CD4-positive, alpha-beta T cell treated with Interferon alpha-2 for 1 hour (primary cell): ENCODE measurements at places on chromosomes 13 and 19.
A peak's percentile ranks its signal among the peaks of the same experiment; 100 is the strongest.

DNA sequence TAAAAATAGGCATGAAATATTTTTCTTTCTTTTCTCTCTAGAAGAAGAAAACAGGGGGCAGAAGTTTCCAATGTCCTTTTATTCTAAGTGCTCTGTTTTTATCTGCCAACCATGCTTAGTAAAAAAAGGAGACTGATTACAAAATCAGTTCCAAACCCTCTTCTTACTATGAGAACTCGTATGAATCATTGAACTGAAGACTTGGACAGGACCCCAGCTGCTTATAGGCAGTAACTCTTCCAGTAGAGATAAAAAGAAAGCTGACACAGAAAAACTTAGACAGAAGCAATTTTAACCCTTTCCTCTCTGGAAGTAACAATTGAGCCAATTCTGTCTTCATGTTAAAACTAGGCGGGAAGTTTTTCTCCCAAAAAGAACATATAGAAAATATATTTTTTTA lies 24.5 kb upstream of the FREM2 start:
- no peak for DNase-seq

DNA sequence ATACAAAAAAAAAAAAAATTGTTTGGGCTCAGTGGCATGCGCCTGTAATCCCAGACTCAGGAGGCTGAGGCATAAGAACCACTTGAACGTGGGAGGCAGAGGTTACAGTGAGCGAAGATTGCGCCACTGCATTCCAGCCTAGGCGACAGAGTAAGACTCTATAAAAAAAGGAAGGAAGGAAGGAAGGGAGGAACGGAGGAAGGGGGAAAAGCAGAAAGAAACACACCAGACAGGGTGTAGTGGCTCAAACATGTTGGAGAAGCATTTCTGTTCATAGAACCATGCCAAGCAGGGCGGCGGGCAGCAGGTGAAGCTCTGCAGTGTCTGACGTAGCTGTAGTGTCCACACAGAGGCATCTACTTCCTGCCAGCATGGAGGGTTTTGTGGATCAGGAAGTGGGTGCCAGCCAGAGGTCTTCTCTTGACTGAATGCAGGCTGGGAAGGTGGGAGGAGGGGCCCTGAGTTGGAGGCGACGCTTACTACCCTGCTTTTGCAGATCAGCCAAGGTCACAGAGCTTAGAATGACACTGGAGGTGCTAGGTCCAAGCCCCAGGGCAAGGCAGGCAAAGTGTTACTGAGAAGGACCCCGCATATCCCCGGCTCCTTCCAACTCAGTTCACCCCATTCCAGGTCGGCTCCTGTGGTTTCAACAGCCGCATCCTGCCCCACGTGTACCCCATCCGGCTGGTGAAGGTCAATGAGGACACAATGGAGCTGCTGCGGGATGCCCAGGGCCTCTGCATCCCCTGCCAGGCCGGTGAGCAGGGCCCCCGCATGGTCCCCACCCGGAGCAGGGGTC lies 11.6 kb upstream of the PGLS start:
- no peak for DNase-seq

- DNase-seq: peak; percentile 4
Measured at GRCh38 chr19:33175886-33176669, 18.1 kb upstream of the LRP3 start.

DNA sequence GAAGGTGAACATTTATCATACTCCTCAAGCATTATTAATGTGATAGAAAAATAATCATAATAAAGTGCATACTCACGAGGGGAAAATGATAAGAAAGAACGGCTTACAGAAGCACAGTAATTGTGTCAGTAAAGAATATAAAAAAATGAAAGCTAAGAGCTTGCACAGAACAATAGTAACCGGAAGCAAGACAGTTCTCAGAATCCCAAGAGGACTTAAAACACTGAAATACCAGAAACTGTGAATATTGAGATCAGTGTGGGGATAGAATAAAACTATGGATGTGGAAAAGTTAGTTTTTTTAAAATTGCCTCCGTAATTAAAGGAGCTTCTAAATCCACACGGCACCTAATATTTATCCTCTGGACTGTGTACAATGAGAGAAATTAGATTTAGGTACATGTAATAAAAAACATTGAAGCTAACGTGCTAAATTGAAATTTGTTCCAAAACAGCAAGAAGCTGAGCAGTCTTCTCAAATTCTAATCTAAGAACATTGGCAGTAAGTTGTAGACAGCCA lies 482.7 kb downstream of the SLITRK6 start:
- no peak for DNase-seq

GRCh38 chr19:791007-791566 lies 6.2 kb upstream of the PTBP1 start:
- no peak for DNase-seq

DNA sequence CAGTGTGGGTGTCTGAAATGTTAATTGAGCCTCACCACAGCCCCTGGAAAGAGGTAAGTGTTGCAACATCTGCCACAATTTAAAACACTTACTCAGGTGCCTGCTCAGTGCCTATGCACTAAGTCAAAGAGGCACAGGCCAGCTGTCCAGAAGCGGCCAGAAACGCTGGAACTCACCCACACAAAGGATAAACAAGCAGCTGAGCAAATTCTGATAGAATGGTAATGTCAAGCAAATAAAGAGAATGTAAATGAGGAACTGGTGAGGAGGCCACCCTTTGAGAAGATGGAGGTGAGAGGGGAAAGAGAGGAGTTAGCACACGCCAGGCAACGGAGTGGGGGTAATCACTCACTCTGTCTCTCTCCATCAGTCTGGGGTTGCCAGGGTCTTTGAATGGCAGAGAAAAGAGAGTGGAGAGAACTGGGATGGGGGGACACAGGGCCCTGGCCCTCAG lies 67.7 kb upstream of the SERP2 start:
- no peak for DNase-seq
